ENCODE measurements at places on chromosomes 7 and 10. TPM values are rescaled to one million over a fixed set of nuclear protein-coding genes. Genes with fewer than 3 reads are reported as not detected.

ZNF33B gene
- 55.4 TPM for polyA plus RNA-seq

MOGAT3 gene
- polyA plus RNA-seq, result 0.72 TPM

HNRNPH3 gene
- 382 TPM for polyA plus RNA-seq

ITPRID1 gene
- 0.04 TPM for polyA plus RNA-seq

HK1 gene
- 46.3 TPM for polyA plus RNA-seq

ADAMTS14 gene
- polyA plus RNA-seq, result 1.4 TPM

WAPL gene
- 45.0 TPM for polyA plus RNA-seq

TUBB8 gene
- polyA plus RNA-seq, result 0.41 TPM

GRCh38 chr10:46995234-46995633, 84.0 kb downstream of the PTPN20 start:
- DNase-seq, result no peak

- DNase-seq, result no peak
Observed at GRCh38 chr10:7592627-7593026, 74.1 kb downstream of the ITIH5 start.

- DNase-seq, result no peak
Observed at GRCh38 chr7:133115596-133115995, 33.7 kb upstream of the CHCHD3 start.

DNA sequence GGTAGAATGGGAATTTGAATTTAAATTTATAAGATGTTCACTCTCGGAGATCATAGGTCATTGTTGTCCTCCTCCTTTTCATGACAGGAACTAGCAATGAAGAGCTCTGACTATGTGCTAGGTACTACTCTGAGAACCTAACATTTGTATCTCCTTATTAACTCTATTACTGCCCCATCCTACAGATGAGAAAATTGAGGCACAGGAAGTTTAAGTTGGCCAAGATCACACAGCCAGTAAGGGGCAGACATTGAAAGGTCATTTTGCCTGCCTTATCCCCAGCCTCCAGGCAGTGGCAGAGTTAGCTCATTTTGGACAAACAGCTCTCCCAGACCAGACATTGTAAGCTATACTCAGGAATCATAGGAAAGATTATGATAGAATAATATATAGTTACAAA, 6.0 kb downstream of the SRGN start:
- DNase-seq, result no peak

GRCh38 chr10:20834825-20835224, 62.3 kb downstream of the NEBL start:
- no peak for DNase-seq

GRCh38 chr7:38335128-38335491, 61.7 kb upstream of the TARP start:
- no peak for DNase-seq

DNA sequence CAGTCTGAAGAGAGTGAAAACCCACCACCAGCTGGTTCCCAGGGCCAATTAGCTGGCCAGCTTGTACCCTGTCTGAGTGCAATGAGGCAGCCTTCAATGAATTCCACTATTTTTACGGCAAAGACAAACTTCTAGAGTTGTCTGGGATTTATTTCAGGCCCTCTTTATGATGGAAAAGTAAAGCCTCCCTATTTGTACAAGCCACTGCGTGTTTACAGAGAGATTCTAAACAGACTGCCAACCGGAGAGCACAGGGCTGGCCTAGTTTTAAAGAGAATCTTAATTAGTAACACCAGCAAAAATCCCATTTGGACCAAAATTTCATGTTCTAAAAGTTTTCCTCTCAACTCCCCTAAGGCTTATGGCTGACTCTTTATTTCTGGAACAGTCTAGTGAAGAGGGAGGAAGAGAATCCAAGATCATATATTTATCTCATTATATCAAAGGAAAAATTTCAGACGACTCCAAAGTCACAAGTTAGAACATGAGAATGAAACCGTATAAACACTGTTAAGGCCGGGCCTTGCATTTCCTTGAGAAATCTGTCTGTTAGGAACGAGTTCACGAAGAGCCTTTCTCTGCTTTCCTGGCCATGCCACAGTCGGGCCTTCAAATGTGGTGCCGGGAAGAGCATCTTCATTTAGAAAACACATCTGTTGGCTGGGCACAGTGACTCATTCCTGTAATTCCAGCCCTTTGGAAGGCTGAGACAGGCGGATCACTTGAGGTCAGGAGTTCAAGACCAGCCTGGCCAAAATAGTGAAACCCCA, 724.6 kb upstream of the NRP1 start:
- no peak for DNase-seq

DNA sequence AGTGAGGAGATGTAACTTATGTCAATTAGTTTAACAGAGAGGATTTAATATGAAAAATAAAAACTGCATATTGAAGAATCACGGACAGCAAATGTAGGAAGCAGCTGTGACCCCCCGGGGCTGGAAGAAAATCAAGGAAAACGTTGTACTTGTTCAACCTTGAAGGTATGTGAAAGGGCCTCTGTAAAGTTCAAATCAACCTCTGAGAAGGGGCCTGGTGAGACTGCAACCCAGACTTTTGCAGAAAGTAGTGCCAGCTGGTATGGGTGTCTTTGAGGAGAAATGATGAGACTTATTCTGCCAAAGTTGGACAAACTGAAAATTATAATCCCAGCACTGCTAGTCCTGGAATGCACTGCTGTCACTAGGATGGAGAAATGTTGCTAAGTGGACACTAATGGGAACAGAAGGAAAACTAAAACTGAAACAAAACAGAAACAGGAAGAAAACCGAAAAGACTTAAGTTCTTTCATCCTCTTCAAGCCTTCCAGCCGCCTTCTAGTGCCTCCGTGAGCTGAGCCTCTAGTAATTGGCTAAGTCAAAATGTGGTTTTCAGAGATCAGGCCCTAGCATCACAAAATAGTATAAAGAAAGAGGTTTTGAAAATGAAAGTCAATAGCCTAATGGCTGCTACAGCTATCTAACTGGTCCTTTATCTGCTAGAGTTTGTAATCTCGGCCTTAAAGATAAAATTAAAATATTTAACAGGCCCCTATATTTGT, 253.7 kb upstream of the SORCS1 start:
- no peak for DNase-seq

DNA sequence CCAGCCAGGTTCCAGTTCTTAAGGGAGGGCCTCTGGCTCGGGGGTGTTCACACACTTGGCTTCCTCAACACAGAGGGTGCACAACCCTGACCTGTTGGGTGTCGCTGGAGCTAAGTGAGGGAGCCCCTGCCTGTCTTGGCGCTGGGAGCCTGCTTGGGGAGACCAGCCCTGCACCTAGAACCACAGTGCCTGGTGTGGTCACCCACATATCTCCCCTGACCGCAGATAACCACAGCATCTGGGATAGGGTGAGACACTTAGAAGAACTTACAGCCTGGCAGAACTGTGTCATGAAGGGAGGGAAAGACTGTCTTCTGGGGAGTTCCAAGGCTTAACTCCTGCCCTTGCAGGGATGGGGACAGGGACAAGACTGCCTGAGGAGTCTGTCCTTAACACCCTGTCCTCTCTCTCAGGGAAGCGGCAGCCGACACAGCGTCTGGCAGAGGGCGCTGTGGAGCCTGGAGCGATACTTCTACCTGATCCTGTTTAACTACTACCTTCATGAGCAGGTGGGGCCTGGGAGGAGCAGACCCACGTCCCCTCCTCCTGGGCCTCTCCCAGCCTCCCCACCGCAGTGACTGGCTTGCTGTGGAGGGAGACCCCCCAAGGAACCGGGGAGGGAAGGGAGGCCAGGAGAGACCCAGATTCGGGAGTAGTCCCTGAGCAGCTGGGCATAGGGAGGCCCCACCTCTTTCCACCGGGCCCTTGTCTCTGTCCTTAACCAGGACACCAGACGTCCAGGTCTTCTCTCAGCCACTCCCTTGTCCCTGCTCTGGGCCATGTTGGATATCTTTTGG, 59.0 kb downstream of the PALD1 start:
- DNase-seq, result no peak

- DNase-seq, result peak; percentile 15
Observed at GRCh38 chr7:120272701-120273475, at the start of gene KCND2. Gene KCND2, plus strand, starts transcription at chr7:120273175.

DNA sequence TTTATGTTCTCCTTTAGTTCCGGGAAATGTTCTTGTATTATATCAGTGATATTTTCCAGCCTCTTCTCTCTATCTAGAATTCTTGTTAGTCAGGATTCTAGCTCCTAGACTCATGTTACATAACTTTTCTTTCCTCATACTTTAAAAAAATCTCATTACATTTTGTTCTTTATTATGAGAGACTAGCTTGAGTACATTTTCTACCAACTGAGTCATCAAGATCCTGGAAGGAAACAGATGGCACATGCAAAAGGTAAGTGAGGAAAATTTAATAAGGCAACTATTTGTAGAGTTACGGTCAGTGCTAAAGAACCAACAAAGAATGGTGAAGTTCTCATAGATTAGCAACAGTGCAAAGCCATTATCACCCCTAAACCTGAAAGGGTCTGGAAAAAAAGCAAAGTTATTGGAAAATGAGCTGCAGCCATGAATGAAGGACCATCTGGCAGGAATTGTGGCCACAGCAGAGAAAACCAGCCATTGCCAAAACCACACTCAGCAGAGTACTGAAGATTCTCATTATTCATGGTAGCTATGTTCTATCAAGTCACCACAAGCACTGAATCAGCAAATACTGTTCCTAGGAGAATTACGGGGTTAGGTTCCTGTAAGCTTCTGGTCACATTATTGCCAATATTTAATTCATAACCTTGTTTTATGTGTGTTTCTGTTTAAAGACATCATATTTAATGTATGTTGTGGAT, 98.3 kb upstream of the C7orf33 start:
- DNase-seq, result no peak

GRCh38 chr7:15924910-15925309, 238.4 kb upstream of the MEOX2 start:
- DNase-seq, result no peak

DNA sequence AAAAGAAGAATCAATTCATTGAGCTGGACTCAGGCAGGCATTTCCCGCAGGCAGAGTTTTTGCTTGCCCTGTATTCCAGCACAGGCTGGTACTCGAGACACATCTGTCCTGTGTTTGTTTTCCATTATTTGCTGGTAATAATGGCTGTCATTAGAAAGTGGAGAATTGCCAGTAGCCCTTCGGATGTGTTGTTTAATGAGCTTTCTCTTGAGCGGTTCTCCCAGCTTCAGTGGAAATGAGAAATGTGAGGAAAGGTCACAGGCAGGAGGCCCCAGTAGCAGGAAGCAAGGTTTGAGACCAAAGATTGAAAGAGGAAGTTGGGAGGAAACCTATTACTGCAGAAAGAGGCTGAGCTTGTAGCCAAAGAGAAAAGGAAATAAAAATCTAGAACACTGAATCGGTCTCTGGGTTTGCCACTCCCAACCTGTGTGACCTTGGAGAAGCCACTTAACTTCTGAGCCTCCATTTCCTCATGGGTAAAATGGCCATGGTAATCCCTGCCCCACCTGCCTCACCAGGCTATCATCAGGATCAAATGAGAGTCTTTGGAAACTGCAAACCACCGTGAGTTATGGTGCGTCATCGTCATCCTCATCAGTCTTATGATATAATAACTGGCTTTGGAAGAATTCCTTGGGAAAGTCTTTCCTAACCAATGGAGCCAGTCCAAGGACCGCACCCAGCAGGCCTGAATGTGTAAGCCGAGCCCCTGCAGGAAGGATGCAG, 67.7 kb downstream of the TACR2 start:
- no peak for DNase-seq

DNA sequence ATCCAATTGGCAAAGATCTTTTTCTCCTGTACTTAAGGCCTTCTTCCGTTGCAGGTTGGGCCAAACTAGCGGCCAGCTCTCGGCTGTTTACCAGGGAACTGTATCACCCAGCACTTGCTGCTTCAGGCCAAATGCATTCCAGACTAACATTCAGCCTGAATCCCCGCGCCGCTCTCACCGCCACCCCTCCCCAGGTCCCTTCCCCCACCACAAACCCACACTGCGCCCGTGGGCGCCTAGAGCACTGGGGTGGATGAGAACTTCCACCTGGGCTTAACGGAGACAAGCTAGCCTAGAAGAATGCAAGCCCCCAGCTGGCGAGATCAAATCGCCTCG, 676 bp downstream of the TCAF1 start:
- DNase-seq, result no peak

DNA sequence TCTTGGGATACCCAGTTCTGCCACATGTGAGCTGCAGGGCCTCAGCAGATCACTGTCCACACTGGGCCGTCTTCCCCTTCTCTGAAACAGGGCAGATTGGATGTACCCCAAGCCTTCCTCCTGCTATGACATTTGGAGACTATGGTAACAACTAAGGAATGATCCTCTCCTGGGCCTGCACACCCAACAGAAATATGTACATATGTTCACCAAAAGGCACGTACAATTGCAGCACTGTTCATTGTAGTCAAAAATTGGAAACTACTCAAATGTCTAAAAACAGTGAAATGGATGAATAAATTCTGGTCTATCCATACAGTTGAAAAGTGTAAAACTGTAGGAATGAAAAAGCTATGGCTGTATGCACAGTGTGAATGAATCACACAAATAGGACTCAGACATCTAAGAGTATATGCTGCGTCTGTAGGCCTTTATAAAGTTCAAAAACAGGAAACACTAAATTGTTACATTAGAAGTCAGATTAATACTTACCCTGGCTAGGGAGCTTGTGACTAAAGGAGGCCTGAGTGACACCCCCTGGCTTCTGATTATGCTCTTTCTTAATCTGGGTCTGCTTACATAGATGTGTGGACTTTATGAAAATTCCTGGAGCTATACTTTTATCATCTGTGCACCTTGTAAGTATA, 16.1 kb upstream of the XPNPEP1 start:
- DNase-seq, result no peak

DNA sequence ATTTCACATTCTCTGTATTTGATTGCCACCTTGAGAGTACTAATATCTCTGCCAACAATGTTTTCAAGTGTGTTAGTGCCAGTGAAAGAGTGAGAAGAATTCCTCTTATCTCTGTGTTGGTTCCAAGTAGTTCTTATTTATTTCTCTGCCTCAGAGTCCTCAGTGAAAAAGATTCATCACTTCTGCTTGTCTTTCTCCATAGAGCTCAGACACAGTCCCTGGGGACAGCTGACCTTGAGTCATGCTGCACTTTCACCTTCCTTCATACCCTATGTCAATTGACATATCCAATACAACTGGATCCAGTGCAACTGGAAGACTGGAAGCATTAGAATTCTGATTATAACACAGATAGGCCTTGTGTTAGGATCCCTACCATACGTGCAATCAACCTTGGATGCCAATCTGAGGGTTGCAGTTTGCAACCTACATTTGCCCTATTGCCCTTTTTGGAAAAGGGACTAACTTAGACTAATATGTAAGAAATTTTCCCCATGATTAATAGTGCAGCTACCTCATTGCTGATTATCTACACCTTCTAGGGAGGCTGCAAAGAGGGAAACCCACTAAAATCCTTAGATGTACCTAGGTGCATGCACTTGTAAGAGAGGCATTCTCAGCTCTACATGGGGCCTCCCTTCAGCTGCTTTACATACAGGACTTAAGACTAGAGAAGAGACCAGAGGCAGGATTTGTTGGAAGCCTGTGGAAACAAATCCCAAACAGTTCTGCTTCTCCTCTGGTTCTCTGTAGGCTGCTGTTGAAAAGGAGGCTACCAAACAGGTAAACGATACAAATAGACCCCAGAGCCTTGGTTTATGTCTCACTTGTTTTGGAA, 8.4 kb downstream of the IFIT2 start:
- no peak for DNase-seq

Data from left renal cortex interstitium (tissue), 4 donors.